ENCODE measurements at places on chromosomes 11 and 22. TPM values are rescaled to one million over a fixed set of nuclear protein-coding genes. Genes with fewer than 3 reads are reported as not detected.

IRAG1 gene
- total RNA-seq, result 5.4 TPM

ADORA2A gene
- total RNA-seq, result 6.4 TPM

- no peak for DNase-seq
These were observed 216.3 kb upstream of the SYN3 start for GRCh38 chr22:33274214-33275072.

DNA sequence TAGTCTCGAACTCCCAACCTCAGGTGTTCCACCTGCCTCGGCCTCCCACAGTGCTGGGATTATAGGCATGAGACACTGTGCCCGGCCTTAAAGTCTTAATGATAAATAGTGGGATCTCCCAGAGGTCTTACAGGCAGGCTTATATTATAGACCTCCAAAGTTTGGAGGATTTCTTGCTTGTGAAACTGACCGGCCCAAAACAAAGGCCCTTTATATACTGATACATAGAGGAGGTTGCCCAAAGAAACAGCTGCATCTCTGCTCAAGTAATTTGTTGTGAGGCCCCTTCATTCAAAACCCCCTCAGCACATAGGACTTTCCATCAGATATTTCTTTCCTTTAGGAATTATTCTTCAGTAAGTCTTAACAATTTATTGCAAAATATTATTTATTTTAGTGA lies 27.4 kb upstream of the RDX start:
- DNase-seq, result no peak

GRCh38 chr11:14308897-14309387 lies 50.0 kb downstream of the RRAS2 start:
- DNase-seq, result no peak

DNA sequence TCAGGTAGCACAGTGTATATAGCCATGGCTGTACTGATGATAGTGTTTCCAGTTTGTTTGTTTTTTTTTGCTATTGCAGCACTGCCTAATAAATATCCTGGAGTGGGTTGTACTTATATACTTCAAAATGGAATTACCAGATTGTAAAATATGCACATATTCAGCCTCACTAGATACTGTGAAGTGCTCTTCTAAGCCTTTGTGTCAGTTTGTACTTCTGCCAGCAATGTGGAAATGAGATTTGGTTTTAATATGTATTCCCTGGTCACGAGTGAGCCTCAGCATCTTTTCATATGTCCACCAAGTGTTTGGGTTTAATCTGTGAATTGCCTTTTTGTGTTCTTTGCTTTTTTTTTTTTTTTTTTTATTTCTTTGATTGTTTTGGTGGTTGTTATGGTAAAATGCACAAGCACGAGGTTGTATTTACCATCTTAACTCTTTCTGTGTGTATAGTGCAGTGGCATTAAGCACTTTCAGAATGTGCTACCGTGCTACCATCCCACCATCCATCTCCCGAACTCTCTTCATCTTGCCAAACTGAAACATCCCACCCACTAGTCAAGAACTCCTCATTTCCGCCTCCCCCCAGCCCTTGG lies 34.9 kb downstream of the ST3GAL4 start:
- no peak for DNase-seq

DNA sequence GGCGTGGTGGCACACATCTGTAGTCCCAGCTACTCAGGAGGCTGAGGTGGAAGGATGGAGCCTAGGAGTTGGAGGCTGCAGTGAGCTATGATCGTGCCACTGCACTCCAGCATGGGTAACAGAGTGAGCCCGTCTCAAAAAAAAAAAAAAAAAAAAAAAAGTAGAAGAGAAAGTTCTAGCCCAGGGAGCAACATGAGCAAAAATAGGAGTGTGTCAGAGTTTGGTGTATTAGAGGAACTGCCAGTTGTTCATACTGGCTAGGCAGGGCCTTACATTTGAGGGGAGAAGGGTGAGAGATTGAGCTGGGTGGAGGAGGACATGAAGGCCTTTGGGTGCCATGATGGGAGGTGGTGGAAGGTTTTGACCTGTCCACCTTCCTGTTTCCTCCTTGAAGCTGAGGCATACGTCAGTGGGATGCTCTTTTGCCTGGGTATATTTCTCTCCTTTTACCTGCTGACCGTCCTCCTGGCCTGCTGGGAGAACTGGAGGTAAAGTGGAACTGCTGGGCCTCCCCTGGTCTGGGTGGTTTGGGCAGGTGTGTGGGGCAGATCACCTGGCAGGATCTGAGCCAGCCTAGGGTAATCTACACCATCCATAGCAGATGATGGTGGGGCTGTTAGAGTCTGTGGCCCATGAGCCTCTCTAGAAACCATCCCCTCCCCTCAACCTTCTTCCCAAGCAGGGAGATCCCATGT lies 7.3 kb downstream of the SIDT2 start:
- DNase-seq, result no peak

GRCh38 chr11:125167954-125168835 lies 3.6 kb downstream of the PKNOX2 start:
- DNase-seq, result no peak

Measured in progenitor cell of endocrine pancreas (in vitro differentiated cells).